Lower leg skin (tissue), 4 donors: ENCODE measurements at places on chromosomes 11 and 22.

- DNase-seq, result no peak
Measured at GRCh38 chr22:50687829-50688228, 15.2 kb downstream of the SHANK3 start.

- DNase-seq, result peak; percentile 95
Measured at GRCh38 chr11:72831521-72832300, 17.5 kb downstream of the ATG16L2 start.

GRCh38 chr11:31160504-31161422, 208.8 kb downstream of the DCDC1 start:
- no peak for DNase-seq

DNA sequence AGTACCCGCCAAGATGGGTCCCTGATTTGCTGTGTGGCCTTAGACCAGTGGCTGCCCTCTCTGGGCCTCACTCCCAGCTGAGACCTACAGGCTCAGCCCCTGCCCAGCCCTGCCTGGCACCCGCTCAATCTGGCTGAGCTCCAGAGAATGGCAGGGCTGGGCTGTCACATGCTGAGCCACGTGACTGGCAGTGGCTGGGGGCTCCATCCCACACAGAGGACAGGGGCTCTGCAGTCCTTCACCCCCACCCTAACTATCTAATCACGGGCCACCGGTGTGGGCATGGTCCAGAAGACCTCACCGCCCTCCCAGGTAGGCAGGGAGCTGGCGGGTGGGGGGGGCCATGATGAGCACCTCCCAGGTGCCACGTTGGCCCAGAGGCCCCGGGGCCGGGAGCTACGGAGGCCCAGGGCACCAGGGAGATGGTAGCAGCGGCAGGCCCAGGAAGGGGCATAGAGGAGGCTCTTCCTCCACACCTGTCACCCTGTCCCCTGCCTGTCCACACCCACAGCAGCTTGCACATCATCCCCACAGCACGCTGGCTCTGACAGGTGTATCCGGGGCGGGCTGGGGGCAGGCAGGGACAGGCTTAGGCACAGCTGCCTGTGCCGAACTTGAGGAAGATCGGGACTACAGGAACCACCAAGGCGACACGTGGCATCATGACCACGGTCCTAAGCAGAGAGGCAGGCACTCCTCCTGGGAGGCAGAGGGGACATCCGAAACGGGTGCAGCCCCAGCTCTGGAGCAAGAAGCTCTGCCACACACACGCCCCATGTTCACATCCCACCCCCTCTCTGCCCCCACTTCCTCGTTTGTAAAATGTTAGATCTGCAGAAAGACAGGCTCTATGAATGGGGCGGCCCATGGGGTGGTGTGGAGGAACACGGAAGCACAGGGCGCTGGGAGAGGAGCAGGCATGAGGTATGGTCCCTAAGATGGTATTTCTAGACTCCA, 1.5 kb upstream of the ALDH3B1 start:
- peak; percentile 91 for DNase-seq

GRCh38 chr11:88402192-88402715, 64.7 kb upstream of the CTSC start:
- DNase-seq, result no peak

- no peak for DNase-seq
Measured at GRCh38 chr22:45608763-45609180, 62.9 kb upstream of the ATXN10 start.

GRCh38 chr22:23132376-23133091, 9.3 kb downstream of the RSPH14 start:
- no peak for DNase-seq

DNA sequence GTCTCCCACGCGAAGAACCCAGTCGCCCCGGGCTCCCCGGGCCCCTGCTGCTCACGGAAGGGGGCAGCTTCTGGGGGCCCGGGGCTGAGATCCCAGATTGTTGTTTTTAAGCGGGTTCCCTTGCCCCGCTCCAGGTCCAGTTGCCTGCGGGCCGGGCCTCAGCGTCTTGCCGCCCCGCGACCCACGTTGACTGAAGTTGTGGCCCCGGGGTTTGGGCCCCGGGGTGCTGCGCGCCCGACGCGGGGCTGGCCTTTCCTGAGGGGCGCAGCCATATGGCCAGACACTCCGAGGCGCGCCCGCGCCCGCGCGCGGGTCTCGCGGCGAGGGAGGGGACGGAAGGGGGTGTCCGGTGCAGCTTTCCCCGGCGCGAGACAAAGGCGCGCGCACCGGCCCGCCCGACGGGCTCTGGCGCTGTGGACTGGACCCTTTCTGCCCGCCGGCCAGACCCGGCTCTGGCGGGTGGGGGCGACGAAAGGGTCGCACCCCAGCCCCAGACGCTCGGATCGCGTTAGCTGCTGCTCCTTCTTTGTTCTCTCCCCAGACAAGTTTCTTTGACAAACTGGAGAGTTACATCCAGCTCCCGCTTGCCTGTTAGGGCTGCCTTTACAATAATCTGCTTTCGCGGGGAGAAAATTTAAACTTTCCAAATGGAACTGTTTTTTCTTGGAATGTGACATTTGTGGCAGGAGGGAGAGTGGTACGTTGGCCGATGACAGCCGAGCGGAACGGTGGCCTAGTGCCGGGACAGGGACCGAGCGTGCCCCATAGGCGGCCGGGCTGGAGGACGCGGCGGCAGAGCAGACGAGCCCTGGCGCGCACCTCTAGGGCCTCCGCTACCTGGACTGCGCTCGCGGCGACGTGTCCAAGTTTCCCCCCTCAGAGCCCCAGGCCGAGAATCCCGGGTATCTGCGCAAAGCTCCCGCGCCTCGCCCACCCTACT, 716 bp downstream of the AMOTL1 start:
- DNase-seq, result peak; percentile 87

DNA sequence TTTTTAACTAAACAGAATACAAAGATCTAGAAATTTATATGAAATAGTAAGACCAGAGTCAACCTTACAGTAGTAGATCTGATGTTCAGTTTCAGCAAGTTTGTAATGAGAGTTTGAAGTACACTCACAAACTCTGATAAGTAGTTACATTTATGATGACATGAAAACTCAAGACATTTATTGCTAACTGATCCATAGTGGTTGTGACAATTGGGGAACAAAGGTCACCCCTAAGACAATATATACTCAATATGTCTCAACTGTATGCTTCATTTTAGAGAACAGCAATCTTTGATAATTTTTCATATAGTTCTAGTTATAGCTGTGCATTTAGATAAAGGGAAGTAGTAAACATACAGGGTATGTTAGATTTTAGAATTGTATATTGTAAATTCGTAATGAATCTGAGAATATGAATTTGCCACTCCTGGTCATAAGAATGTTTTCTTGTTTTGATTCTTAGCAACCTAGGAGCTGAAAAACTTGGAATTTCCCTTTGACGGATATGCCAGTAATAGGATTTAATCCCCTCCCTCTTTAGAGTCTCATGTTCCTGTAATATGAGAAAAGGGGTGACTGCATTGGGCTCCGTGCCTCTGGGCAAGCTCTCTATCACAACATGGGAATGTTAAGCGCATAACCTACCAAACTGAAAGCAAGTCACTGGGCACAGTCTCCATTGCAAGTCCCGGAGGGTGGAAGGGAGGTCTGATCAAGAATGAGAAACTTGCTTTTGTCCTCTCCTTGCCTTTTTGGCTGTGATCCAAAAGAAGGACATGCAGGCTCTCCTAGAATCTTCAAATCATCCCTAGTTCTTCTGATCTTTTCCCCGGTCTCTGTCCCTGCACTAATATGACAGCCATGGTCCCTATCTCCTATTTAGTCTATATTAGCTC, 11.4 kb downstream of the OR10D3 start:
- no peak for DNase-seq

DNA sequence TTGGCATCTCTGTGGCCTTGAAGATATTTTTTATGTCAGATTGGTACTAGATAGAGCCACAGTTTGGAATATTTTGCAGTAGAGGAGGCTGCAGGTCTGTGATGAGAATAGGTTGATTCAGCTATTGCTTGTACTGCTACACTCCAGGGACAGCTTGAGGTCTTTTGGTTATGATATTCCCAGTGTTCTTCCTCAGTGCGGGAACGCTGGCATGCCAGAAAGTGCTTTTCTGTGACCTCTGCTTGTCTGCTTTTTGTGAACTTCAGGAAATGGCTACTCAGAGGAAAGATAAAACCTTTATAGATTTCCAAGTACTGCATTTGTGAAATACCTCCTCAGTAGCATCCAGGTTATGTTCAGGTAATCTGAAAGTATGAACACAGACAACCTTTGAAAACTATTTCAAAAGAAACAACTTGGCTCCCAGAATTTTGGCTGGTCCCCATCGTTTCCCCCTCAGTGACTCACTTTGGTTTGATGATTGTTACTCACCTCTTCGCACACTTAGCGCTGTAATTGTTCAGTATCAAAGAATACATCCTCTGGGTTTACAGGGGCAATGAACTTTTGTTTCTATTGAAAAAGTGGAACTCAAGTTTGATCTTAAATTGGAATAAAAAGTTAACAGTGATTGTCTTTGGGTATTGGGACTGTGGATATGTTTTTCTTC, 191.4 kb downstream of the HIPK3 start:
- DNase-seq, result no peak

DNA sequence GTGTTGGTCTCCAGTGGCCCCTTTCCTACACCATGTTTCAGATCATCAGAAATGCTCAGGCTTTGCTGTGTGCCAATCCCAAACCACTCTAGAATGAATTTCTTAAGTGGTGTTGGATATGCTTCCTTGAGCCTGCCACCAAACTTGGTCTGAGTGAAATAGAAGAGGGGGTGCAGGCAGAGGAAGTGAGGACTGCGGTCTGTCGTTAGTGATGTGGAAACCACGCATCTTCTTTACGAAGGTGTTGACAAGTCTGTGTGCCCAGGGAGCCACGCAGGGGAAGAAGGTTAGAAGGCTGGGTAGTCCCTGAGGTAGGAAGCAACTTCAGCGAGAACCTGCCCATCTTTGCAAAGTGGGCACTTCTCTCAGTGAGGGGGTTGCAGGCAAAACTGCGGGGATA, 187.4 kb upstream of the NAV2 start:
- DNase-seq, result no peak

- no peak for DNase-seq
Measured at GRCh38 chr11:96331699-96332116, 11.3 kb downstream of the MAML2 start.

DNA sequence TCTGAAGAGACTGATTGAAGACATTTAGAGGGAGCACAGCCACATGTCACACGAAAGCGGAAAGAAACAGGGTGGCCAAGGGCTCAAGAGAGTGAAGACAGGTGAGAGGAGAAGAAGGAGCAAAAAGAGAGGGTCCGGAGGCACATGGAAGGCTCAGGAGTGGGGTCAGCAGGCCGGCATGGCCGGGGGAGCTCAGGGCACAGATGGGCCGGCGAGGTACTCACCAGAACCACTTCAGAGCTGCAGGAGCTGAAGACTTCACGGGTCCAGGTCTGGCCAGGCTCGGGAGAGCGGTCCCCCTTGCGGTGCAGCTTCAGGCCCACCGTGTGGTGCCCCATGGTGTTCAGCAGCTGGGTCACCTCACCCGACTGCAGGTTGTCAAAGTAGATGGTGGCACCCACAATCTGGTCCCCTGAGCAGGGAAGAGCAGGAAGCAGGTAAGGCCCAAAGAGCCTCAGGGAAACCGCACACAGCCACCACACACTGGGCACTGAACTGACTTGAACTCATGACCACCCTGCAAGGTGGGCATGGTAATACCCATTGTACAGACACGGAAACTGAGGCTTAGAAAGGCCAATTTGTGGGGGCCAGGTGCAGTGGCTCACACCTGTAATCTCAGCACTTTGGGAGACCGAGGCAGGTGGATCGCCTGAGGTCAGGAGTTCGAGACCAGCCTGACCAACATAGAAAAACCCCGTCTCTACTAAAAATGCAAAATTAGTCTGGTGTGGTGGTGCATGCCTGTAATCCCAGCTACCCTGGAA, 11.6 kb downstream of the AHNAK start:
- no peak for DNase-seq
